ENCODE measurements at places on chromosomes 5 and 9.

DNA sequence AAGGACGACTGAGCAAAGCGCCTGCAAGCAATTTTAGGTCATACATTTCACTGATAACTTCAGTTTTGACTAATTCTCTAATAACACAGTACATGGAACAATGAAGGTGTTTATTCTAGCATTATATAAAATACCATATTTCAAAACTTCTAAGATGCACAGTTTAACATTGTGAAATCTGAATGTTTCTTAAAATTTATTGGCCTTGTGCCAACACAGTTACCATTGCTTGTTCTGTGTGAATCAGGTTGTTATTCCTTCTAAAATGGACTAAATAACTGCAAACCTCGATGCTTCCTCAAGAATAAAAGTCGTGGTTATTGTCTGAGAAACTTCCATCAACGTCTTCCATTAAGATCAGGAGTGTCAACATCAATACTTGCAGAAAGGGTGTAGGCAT is 8.0 kb downstream of the MCC start:
- no peak for DNase-seq

DNA sequence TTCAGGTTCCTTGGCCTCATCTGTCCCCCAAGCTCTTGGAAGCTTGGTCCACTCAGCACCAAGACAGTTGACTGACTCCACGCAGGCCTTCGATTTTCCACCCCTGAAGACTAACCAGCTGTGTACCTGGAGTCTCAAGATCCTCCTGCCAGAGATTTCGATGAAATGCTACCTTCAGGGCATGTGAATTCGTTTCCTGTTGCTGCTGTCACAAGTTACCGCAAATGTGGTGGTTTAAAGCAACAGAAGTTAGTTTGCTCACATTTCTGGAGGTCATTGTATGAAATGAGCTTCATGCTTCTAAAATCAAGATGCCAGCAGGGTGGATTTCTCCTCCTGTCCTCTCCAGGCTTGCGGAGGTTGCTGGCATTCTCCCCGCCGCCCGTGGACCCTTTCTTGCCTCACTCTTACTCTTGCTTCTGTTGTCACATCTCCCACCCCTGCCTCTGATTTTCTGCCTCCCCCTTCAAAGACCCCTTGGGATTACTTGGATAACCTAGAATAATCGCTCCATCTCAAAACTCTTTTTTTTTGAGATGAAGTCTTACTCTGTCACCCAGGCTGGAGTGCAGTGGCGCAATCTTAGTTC is 27.6 kb upstream of the RETREG1 start:
- no peak for DNase-seq

- DNase-seq: peak; percentile 1
Measured at GRCh38 chr5:86118542-86118941, 499.2 kb upstream of the COX7C start.

- DNase-seq: no peak
Measured at GRCh38 chr9:134289241-134289875, 36.9 kb upstream of the RXRA start.

- no peak for DNase-seq
Measured at GRCh38 chr5:137395011-137395755, 103.9 kb downstream of the SPOCK1 start.

- no peak for DNase-seq
Measured at GRCh38 chr5:3127423-3127911, 376.0 kb upstream of the IRX2 start.

Data from NB4 (cell line).